ENCODE measurements at places on chromosomes 5 and 9.
A peak's percentile ranks its signal among the peaks of the same experiment; 100 is the strongest.

- DNase-seq: no peak
Observed at GRCh38 chr5:11000515-11001353, 239.7 kb upstream of the DAP start.

GRCh38 chr9:112130997-112131396 lies 44.1 kb downstream of the SUSD1 start:
- DNase-seq: no peak

- DNase-seq: no peak
Observed at GRCh38 chr9:38681747-38682227, 38.1 kb downstream of the FAM240B start.

DNA sequence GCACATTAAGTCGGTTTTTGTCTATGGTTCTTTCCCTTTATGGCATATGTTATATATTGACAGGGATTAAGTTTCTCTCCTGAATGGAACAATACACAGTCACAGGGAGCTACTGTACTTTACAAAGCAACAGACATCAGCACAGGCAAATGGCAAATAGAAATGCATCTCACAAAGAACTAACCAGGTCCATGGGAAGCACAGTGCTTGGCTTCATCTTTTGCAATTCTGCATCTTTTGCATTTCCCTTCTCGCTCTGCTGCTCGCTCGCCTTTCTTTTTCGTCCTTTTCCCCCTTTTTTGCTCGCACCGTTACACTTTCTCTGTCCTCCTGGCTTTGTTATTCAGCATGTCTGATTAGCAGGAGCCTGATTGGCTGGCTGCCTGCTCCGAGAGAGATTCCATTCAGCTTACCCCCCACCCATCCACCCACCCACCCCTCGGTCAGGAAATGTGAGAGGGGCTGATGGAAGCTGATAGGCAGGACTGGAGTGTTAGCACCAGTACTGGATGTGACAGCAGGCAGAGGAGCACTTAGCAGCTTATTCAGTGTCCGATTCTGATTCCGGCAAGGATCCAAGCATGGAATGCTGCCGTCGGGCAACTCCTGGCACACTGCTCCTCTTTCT lies at the start of gene ADAMTSL1:
Gene ADAMTSL1 (plus strand): TSS at position 502 of the 628 bp plus-strand sequence. CDS start 80 bp downstream, at position 582.
- peak; percentile 14 for DNase-seq

DNA sequence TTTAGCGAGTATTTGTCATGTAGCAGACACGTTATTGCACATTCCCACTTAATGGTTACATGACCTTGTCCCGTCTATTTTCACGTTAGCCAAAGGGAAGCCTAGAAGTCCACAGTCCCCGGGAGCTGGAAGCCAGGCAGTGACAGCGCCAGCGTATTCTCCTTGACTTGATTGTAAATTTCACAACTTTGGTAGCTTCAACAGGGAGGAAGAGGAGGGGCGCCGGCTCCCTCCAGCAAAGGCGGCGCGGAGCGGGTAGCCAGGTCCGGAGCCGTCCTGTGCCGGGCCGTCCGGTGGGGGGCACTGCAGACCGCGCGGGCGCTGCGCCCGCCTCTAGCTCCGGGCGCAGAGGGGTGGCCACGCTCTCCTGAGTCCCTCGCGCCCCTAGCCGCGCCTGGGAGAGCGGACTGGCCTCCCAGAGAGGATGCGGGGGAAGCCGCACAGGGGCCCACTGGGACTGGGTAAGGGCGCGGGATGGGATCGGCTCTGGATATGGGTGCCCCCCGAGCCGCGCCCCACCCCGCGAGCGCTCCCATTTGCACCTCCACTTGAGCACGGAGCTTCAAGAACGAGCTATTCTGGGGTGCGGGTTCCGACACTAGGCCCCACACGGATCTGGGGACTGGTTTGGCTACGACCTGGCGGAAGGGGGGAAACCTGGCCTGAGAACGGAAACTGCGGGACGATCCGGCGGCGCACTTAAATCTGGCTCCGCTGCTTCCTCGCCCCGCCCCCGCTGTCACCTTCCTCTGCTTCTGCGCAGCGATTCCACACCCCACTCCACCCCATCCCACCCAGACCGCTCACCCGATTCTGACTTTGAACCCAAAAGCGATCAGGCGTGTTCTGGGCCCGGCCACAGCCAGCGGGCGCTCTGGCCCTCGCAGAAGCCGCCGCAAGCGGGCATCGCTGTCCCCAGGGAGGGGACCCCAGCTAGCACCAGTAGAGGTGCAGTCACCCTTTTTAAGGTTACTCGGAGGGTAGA lies 23.8 kb downstream of the KLF4 start:
- no peak for DNase-seq

DNA sequence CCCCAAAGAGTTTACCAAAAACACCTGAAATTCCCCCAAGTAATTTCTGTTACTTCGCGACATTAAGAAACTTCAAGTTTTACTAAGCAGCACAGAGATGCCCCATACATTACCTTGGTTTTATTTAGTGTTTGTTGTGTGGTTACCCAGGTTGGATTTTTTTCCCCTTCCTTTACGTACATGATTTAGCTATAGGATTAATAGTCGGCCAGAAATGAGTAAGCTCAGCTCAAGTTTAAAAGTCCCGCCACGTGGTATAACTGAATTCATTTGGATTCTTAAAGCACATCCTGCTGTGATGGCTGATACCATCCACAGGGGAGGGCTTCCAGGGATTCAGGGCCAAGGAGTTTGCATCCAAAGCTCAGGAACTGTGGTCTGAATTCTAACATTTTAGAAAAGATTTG lies 75.9 kb downstream of the DAP start:
- DNase-seq: no peak

GRCh38 chr9:94656200-94656599 lies 16.9 kb upstream of the FBP1 start:
- DNase-seq: no peak

- no peak for DNase-seq
Observed at GRCh38 chr9:73761905-73762304, 610.2 kb downstream of the ANXA1 start.

DNA sequence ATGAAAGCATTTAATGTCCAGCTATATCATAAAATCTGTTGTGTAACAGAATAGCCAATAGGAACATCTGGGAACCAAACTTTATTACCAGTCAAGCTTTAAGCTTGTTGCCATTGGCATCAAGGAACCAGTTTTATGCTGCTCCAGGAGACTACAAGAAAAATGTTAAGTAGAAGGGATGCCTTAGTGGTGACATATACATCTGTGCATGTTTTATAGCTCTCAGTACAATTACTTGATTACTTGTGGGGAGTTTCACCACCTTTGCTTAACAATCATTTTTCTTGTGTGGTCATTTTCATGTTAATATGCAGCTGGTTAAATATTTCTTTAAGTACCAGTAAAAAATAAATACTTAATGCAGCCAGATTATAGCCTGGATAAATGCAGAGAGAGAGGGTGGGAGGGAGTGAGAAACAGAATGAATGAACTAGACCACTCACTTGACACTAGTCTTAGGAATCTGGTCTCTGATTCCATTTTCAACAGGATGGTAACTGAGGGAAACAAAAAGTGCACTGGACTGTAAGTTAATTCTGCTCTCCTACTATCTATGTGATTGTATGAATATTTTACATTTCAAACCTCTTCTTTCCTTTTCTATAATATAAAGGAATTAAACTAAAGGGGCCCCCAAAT lies 35.7 kb upstream of the LURAP1L start:
- DNase-seq: no peak

DNA sequence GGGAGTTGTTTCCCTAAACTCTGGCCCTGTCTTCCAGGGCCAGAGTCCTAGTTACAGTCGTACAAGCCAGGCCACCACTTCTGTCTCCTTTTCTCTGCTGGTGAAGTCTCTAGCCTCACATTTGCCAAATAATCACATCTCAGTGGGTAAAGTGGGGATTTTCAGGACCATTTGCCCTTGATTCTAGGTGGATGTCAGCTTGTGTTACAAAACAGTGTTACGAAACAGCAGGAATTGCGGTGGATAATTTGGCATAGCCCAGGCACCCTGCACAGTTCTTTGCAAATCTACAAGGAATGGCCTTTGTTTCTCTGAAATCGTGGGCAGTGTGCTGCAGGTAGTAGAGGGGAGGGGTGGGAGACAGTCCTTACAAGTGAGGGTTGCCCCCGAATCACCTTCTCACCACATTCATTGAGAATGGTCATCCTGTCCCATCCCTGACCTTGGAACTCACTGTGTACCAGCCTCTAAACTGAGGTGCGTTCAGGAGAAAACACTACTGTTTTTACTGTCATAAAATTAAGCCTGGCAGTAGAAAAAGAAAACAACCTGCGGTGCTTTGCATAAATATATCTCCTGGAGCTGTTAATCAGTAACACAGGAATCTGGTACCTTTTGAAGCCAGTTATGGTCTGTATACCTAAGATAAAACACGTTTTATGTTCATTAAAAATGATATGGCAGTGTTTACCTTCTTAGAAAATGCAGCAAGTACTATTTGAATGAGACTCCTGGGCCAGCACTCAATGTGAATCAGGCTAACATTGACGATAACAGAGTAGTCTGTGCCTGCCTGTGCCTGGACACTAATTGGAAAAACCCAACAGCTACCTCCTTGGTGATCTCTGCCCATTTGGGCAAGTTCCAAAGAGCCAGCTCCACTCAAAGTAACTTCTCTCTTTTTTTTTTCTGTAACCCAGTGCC lies 44.3 kb downstream of the CYSTM1 start:
- no peak for DNase-seq

GRCh38 chr5:89989776-89990175 lies 419.8 kb downstream of the CETN3 start:
- DNase-seq: no peak

- no peak for DNase-seq
Observed at GRCh38 chr9:113918697-113919350, 42.7 kb downstream of the ZNF618 start.

- DNase-seq: peak; percentile 9
Observed at GRCh38 chr9:116471093-116471906, 215.8 kb upstream of the TRIM32 start.

GRCh38 chr9:113807173-113808061 lies 68.7 kb upstream of the ZNF618 start:
- peak; percentile 50 for DNase-seq

DNA sequence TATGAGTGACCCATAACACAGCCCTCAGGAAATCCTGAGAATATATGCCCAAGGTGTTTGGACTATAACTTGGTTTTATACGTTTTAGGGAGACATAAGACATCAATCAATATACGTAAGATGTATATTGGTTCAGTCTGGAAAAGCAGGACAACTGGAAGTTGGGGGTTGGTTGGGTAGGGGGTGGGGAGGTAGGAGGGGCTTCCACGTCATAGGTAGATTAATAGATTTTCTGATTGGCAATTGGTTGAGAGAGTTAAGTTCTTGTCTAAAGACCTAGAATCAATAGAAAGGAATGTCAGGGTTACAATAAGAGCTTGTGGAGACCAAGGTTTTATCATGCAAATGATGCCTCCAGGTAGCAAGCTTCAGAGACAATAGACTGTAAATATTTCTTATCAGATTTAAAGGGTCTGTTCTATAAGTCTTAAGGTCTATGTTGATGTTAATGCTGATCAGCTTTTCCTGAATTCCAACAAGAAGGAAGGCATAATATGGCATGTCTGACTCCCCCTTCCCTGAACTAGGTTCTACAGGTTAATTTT lies 2267.7 kb upstream of the ACO1 start:
- DNase-seq: no peak

- peak; percentile 35 for DNase-seq
Observed at GRCh38 chr5:108345541-108346171, 36.2 kb downstream of the FBXL17 start.

DNA sequence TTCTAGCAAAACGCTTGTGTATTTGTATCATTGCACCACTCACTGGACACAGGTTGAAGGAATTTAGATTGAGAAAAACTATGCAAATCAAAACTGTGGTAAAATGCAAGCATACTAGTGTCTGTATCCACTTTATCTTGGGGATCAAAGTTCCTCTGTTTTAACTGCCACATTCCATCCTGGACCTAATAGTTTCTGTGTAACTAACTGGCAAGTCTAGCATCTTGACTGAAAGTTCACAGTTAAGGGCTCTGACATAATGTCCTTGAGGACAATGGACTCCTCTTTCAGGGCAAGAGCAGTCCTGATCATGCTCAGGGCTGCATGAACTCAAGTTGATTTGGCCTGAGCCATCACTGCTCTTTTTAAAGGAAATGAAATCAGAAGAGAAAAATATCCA lies 30.7 kb downstream of the NFIB start:
- no peak for DNase-seq

DNA sequence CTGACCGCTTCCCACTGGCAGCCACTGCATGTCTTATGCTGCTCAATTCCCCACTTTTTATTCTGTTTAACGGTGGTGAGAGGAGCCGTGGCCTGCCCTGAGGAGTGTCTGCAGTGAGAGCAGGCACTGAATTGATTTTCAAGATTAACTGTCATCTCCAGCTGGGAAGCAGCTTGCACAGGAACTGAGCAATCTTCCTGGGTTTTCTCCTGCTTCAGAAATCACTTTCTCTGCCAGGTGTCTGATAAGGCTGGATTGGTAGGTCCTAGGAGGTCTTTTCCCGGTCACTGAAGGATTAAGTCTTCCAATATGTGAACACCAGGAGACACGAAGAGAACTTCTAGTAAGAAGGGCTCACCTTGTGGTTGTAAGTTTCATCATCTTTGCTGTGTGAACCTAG lies 181.1 kb upstream of the RAD23B start:
- DNase-seq: no peak

GRCh38 chr9:21015129-21015815 lies 16.2 kb downstream of the HACD4 start:
- peak; percentile 44 for DNase-seq

GRCh38 chr9:125974705-125975104 lies 227.5 kb downstream of the PBX3 start:
- no peak for DNase-seq

- DNase-seq: no peak
Observed at GRCh38 chr5:16880547-16880946, 55.5 kb downstream of the MYO10 start.

- no peak for DNase-seq
Observed at GRCh38 chr5:75368391-75368790, 31.4 kb downstream of the HMGCR start.

DNA sequence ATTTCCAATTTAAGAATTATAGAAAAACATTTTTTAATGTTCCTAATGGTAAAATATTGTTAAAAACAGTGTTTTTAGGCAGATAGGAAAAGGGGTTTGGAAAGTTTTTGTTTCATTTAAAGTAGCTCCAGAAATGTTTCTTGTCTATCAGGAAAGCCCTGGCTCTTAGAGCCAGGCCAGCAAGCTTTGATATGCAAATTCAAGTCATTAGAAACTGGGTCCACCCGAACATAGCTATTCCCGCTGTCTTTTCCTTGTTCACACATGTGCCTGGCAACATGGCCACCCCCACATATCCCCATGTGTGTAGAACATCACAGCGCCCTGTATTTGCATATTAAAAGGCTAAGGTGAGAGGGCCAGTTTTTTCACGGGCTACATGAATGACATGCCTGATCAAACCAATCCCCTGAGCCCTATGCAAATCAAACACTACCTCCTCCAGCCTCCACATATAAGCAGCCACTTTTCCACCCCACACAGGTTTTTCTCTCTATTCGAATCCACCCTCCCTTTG lies 925.3 kb upstream of the CDH10 start:
- no peak for DNase-seq

DNA sequence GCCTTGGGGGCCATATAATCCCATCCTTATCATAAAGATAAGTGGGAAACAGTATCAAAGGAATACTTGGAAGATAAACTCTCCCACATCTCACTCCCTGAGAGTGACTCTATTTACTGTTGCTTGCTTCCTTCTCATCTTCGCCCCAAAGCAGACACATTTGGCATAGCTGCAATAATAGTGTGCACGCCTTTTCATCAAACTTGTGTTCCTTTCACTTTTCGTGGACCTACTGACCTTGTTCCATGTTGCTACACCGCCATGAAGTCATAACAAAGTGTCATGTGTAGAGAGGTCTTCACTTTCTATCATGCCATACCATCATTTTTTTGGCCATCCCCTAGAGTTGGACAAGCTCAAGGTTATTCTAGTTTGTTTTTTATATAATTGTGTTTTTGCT lies 200.0 kb upstream of the MSX2 start:
- no peak for DNase-seq

All from NCI-H2081 (cell line).